Stimulated activated CD4-positive, alpha-beta T cell treated with anti-CD3 and anti-CD28 coated beads, Interleukin-4, amount 100 ng/mL, for 48 hours (primary cell): ENCODE measurements at places on chromosomes 5 and 9.

DNA sequence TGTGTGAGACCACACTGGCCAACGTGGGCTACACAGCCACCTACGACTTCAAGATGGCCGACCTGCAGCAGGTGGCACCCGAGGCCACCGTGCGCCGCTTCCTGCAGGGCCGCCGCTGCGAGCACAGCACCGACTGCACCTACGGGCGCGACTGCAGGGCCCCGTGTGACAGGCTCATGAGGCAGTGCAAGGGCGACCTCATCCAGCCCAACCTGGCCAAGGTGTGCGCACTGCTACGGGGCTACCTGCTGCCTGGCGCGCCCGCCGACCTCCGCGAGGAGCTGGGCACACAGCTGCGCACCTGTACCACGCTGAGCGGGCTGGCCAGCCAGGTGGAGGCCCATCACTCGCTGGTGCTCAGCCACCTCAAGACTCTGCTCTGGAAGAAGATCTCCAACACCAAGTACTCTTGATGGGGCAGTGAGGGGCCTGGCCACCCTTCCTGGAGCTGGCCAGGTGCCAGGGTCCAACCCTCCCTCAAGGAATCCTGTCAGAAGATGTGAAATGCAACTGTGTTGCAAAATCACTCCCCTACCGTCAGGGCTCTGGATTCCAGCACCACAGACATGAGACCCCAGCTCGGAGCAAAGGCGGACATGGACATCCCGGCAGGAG lies 11.1 kb downstream of the DIPK1B start:
- no peak for DNase-seq

- no peak for DNase-seq
These were observed 23.4 kb downstream of the SFXN1 start for GRCh38 chr5:175501759-175502158.

- no peak for DNase-seq
These were observed 2.7 kb upstream of the ADAM19 start for GRCh38 chr5:157578079-157578780.

- no peak for DNase-seq
These were observed 88.9 kb downstream of the LIFR start for GRCh38 chr5:38467353-38468040.

- peak; percentile 23 for DNase-seq
These were observed 314.5 kb downstream of the ADGRV1 start for GRCh38 chr5:90873033-90873517.
